Cortex of kidney (tissue), 1 donor: ENCODE measurements at places on chromosomes 2 and 18.

- DNase-seq = no peak
Measured at GRCh38 chr2:167988296-167988695, 259.1 kb downstream of the STK39 start.

- no peak for DNase-seq
Measured at GRCh38 chr2:95268211-95269035, 5.8 kb upstream of the PROM2 start.

- no peak for DNase-seq
Measured at GRCh38 chr2:135775420-135775819, 33.8 kb downstream of the UBXN4 start.

DNA sequence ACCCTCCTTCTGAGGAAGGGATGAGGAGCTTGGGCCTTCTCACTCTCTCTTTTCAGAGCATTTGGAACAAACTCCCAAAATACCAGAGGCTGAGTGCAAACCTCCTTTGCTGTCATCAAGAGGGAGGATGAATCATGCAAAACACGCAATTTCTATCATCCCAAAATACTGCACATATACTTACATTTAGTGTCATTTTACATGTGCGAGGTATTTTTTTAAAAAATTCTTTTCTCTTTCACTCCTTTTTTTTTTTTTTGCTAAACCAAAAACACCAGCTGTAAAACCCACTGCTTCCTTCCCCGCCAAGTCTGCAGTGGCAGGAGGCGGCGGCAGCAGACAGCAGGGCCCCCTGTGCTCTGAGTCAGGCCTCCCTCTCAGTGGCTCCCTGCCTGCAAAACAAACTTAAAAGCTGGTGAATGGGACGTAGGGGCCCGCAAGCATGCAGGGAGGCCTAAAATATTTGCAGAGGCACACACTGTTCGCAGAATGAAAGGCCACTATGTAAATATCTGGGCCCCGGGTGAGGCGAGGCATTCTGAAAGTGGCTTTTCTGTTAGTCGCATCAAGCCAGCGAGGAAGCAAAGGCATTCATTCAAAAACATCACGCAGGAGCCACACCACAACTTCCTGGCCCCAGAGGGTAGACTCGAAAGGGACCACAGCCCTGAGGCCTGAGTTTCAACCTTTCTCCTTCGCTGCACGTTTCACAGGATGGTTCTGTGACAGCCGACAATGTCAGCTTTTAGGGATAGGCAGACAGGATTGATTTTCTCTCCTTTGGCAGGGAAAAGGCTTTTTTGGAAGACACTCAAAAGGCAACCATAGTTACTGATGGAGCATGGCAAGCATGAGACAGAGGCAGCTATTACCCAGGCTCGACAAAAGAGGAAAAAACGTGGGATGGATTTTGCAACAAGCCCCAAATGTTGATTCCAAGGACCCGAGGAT is 73.4 kb downstream of the ACTR2 start:
- DNase-seq = no peak

GRCh38 chr2:236642584-236643291 is 73.1 kb downstream of the ACKR3 start:
- no peak for DNase-seq

GRCh38 chr2:240136671-240137292 is 677 bp upstream of the COPS9 start:
- DNase-seq = no peak

DNA sequence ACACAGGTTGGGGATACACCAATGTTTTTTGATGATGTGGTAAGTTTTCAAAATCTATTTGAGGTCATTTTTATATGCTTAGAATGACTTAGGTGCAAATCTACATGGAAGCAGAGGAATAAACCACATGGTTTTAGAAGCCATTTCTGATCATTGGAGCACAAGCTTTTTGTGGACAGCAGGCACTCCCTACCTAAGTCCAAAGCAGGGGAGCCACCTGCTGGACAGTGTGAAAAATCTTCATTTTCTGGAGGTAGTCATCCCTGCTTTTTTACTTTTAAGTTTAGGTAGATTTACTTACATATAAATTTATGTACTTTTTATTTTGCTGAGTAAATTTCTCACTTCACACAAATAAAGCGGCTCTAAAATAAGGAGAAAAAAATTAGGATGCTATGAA is 323.2 kb downstream of the PLCL1 start:
- DNase-seq = no peak

- no peak for DNase-seq
Measured at GRCh38 chr2:128234613-128235012, 84.1 kb downstream of the HS6ST1 start.

DNA sequence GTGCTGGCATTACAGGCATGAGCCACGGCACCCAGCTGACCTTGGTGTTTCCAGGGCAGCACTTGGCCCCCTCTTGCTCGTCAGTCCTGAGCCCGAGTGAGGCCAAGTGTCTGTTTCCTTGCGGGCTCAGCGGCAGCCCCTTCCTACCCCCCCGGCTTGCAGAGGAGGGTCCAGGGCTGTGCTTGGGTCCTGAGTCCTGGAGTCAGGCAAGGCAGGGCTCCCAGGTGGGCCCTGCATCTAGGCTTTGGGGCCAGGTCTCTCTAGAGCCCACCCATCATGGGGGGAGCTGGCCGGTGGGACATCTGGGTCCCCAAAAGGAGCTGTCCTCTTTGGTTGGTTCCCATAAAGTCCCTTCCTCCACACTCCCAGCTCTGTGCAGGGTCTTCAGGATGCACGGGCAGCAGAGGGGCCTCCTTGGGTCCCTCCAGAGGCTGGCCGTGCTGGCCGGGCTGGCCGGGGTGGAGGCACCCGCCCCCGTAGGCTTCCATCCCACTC is 63.7 kb upstream of the HPCAL1 start:
- DNase-seq = no peak

- DNase-seq = no peak
Measured at GRCh38 chr2:172106108-172106961, 3.6 kb upstream of the DLX2 start.

DNA sequence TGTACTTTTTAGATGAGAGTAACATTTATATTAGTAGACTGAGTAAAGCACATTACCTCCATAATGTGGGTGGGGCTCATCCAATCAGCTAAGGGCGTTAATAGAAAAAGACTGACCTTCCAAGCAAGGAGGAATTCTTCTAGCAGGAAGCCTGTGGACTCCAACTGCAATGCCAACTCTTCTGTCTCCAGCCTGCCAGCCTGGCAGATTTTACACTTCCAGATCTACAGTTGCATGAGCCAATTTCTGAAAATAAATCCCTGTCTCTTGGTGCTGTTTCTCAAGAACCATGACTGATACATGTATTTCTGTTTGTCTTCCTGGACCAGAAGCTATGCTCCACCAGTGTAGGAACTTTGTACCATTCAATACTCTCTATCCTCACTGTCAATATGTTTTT is 69.0 kb upstream of the LMAN1 start:
- DNase-seq = no peak

- DNase-seq = no peak
Measured at GRCh38 chr18:59233017-59233410, 13.1 kb downstream of the GRP start.

- no peak for DNase-seq
Measured at GRCh38 chr2:201974171-201975100, 59.2 kb upstream of the FZD7 start.

DNA sequence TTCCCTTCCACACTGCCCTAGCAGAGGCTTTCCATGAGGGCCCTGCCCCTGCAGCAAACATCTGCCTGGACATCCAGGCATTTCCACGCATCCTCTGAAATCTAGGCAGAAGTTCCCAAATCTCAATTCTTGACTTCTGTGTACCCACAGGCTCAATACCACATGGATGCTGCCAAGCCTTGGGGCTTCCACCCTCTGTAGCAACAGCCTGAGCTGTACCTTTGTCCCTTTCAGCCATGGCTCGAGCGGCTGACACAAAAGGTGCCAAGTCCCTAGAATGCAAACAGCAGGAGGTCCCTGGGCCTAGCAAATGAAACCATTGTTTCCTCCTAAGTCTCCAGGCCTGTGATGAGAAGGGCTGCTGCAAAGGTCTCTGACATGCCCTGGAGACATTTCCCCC is 744.5 kb upstream of the LINC00305 start:
- DNase-seq = no peak

GRCh38 chr2:143128681-143129580 is at the start of gene ARHGAP15:
Gene ARHGAP15 (plus strand): TSS chr2:143129419.
- no peak for DNase-seq

- no peak for DNase-seq
Measured at GRCh38 chr18:28960146-28960545, 783.2 kb upstream of the CDH2 start.

- no peak for DNase-seq
Measured at GRCh38 chr2:22347306-22347705, 1037.7 kb upstream of the KLHL29 start.

GRCh38 chr2:209424199-209424701 is 403 bp downstream of the MAP2 start:
- DNase-seq = no peak

GRCh38 chr2:50612306-50612705 is 419.6 kb downstream of the NRXN1 start:
- DNase-seq = no peak

DNA sequence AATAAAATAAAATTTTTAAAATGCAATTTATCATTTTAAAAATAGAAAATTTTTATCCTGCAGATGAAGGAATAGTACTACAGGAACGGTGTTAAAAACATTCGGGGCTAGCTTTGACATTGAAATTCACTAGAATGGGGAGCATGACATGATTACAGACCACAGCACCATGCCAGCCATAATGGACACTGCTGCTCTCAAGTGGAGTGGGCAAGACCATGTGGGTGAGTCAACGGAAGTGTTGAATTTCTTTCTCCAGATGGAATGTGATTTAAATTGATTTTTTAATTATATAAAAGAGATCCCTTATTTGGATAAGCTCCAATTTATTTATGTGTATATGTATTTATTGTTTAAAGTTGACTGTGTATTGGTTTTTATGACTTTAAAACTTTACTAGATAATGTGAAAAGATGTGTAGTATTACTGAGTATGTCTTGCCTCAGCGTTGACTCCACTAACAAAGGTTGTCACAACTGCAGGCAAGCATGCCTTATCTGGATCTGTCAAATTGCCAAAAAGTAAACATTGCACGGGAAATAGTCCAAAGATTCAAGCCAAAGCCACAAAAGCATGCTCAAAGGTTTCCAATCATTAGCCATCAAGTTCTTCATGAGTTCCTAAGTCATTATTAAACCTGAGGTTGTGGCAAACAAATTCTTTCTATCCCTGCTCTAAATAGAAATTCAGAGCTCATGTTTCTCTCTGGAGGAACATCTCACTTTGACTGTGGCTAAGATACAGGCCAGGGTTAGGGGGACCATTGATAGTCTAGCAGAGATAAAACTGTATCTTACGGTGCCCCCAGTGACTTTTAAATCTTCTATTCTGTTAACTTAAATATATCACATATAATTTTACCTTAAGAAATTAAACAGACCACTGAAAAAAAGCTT is 536.9 kb downstream of the TMX3 start:
- no peak for DNase-seq

- DNase-seq = no peak
Measured at GRCh38 chr2:31337860-31338259, 76.7 kb downstream of the XDH start.

DNA sequence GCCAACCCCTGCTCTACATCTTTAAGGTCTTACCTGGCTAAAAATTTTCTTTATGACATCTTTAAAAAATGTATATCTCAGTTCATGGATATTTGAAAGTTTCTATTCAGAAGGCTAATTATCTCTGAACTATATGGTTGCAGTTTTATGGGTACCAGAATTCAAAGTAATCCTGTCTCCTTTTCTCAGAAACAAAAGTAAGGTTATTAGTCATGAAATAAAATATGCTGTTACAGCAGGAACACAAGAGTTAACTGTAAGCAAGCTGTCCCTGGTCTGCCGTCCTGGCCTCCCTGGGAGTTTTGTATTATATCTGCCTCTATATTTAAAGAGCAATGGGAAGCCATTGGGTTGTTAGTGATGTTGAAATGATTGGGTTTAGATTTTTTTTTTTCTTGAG is 34.0 kb downstream of the SLC4A1AP start:
- DNase-seq = no peak

DNA sequence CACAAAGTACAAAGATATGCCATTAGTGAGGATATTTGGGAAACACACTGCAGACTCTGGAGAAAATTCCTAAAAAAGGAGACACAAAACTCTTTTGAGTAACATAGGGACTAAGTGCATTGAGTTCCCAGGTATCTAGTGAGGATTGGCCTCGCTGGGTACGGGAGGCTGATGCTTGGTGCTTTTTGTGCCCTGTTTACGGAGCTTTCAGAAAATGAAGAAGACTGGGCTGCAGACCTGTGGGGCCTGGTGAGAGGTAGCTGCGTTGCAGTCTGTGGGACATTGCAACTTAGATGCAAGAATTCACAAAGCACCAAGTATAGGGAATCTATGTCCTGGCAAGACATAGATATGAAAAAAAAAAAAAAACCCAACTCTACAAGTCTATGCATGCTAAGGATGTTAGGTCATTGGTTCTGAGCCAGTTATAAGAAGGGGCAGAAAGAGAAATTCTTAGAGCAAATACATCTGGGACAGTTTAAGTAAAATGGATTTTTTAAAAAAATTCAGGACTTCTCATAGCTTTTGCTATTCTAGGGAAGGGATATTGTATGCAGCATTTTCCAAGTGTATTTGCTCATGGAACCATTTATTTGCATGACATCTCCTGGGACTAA is 156.0 kb downstream of the SLC4A3 start:
- no peak for DNase-seq

DNA sequence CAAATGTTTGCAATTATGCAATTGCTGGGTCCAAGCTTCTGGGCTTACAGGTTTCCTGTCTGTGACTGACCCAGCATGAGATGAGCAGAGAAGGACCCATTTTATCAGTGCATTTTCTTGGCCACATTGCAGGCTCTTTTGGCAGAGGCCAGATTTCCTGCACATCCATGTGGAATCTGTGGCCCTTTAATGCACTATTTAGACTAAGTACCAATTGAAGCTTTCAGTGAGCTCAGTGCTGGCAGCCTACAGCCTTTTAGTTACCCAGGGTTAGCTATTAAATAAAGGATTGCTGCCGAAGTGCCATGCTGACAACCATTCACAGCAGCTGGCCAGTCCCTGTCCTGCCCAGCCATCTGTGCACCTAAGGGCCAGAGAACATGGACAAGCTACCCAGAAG is 165.0 kb downstream of the ANKRD30B start:
- DNase-seq = no peak

DNA sequence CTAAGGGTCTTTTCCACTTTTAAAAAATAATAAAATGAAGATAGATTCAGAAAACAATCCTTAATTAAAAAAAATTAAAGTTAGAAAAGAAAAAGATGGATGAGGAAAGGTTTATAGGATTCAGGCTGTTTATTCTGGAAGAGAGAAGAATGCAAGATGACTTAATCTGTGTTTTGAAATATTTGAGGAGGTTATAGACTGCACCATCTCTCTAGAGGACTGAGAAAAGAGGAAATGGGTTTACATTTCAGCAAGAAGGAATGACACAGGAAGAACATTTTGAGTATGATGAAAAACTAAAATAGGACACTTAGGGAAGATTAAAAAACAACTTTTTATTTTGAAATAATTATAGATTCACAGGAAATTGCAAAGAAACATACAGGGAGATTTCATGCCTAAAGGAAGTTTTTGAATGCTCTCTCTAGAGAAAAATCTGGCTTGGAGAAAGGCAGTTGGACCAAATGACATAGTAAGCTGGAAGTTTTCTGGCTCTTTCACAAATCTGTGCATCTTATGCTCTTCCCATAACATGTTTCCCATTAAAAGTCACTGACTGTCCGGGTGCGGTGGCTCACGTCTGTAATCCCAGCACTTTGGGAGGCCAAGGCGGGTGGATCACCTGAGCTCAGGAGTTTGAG is 75.0 kb downstream of the CERS6 start:
- DNase-seq = no peak
